Effector CD4-positive, alpha-beta T cell (primary cell): ENCODE measurements at places on chromosomes 3 and 15.

- DNase-seq, result no peak
Measured at GRCh38 chr15:77019521-77020331, 24.8 kb downstream of the PSTPIP1 start.

DNA sequence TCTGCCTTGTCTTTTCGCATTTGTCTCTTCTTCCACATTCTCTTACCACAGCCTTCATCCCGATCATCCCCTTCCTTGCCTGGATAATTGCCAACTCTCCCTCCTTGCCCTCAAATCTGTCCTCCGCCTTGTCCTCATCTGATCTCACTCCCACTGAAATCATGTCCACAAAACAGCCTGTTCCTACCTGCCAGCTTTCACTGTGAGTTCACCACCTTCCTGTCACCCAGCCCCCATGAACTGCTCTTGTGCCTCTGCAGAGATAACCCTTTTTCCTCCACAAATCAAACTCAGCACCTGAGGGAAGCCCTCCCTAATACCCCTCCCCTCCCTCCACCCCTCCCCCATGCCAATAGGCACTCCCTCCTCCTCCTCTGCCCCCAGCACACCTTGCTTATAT lies 4.8 kb upstream of the ADCY5 start:
- DNase-seq, result no peak

DNA sequence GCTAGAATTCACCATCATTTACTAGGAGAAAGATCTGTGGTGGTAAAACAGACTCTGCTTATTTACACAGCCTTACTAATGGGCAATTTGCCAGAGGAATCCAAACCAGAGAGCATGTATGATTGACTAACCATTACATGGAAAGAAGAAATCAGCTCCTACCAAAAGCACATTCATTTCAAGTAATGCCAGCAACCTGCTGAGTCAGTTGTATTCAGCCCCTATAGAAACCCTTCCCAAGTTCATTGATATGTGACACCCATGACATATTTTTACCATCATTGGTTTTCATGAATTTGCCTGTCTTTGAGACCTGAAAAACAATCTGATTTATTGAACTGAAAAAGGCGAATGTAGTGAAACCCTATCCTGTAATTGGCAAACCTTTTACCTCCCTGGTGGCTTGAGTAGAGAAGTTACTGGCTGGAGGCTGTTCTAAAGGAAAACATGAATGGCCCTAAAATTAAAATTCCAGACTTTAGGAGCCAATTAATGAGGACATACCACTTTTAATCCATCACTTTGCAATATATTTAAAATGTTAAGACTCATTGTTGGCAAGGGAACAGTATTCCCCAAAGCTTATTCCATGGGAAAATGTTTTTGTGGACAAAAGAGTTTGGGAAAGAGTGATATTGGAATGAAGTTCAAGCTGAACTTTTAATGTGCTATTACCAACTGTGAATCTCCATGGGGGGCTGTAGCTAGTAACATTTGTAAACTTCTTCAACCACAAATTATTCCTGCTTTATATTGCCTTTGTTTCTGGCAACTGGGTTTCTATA lies 542.9 kb downstream of the FHIT start:
- DNase-seq, result no peak

- DNase-seq, result no peak
Measured at GRCh38 chr3:62833538-62833937, 41.7 kb downstream of the CADPS start.

GRCh38 chr3:80677796-80678195 lies 910.0 kb upstream of the ROBO1 start:
- no peak for DNase-seq

DNA sequence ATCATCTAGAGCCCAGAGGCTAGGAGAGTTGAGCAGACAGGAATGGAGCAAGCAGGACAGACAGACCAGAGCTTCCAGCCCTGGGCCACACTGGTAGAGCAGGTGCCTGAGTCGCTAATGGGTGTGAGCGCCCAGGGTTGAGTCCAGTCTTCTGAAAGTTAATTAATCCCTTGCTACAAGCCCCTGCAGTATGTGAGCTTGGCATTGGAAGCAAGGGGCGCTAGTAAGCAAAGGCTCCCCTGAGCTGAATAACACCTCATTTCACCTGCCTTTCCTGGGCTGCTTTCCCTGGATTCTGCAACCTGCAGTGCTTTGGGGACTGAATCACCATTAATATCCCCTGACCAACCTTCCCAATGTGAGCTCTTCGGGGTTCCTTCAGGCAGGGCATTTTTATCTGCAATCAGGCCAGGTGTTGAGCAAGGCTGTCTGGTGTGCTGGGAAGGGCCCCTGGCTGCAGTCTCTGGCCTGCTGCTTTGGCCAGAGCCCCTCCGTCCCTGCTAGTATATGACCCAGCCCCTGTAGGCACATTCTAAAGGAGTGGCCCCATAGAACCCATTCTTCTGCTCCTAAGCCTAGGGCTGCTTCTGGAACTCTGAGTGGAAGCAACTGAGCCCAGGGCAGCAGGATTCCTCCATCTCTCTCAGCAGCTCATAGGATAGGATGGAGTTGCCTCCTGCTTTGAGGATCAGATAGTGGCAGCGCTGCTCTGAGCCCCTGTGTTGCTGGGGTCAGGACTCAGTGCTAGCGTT lies 45.1 kb upstream of the EPHB1 start:
- no peak for DNase-seq

GRCh38 chr3:111980716-111981456 lies 2.1 kb downstream of the ABHD10 start:
- no peak for DNase-seq

GRCh38 chr15:65033659-65034269 lies 4.3 kb upstream of the MTFMT start:
- DNase-seq, result no peak

GRCh38 chr3:159726231-159726964 lies 262.2 kb upstream of the IL12A start:
- no peak for DNase-seq

GRCh38 chr3:44848634-44849033 lies 13.1 kb upstream of the TMEM42 start:
- DNase-seq, result no peak
